ENCODE measurements at places on chromosomes 7 and 10.

- DNase-seq, result no peak
Observed at GRCh38 chr10:116621476-116621875, 723 bp downstream of the PNLIPRP2 start.

DNA sequence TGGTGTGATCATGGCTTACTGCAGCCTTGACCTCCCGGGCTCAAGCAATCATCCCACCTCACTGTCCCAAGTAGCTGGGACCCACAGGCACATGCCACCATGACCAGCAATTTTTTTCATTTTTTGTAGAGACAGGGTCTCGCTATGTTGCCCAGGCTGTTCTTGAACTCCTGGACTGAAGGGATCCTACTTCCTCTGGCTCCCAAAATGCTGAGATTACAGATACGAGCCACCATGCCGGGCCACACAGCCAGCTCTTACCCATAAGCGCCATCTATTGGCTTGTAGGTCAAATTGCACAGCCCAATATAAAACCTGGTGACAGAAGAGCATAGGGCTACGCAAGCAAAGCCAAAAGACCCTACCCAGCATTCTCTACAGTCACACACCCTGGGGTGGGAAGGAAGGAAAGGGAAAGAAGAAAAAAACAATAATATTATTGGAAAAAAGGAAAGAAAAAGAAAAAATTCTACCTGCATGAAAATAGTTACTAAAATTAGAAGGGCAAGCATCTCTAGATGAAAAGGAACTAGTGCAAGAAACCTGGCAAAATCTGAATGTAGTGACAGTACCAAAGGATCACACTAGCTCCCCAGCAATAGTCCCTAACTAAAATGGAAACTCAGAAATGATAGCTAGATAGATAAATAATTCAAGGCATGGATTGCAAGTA lies 29.4 kb upstream of the AMPH start:
- no peak for DNase-seq

DNA sequence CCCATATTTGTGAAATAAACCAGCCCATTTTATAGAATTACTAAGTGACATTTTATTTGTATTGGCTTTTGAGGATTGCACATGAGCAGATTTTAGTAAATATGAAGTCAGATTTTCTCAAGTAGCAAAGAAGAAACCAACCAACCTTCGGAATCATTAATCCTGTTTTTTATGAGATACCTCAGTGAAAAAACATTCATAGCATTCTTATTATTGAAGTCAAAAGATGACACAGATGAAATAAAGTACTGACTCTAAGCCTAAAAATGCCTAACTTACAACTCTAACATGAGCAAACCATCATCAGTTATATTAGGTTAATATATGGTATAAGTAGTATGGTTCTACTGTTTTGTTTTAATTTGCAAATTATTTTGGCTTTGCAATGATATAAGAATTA lies 59.9 kb upstream of the AGBL3 start:
- DNase-seq, result no peak

DNA sequence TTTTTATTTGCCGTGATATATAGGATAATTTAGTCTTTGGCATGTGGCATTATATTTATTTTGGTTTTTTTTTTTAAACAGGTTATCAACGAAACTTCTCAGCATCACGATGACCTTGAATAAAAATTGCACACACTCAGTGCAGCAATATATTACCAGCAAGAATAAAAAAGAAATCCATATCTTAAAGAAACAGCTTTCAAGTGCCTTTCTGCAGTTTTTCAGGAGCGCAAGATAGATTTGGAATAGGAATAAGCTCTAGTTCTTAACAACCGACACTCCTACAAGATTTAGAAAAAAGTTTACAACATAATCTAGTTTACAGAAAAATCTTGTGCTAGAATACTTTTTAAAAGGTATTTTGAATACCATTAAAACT lies 9.1 kb downstream of the VIM start:
- no peak for DNase-seq

DNA sequence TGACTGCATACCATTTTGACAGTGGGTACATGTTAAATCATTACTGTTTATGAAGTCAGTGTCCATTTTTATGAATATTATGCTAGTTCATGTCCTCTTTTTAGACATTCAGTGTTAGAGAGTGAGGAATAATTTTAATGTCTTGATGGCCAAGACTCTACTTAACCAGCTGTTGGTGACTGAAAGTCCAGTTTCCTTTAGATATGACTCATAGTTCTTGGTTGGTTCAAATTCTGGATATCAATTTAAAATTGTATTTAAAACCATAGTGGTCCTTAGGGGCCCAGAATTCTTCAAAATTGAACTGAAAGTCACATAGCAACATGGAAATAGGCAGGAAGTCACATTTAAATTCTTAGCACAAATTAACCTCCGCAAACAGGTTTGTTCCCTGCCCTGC lies 196.5 kb upstream of the PRPS1L1 start:
- DNase-seq, result no peak

- no peak for DNase-seq
Observed at GRCh38 chr7:140506788-140507464, 27.6 kb upstream of the MKRN1 start.

GRCh38 chr7:127935847-127936376 lies 95.3 kb downstream of the LRRC4 start:
- no peak for DNase-seq

DNA sequence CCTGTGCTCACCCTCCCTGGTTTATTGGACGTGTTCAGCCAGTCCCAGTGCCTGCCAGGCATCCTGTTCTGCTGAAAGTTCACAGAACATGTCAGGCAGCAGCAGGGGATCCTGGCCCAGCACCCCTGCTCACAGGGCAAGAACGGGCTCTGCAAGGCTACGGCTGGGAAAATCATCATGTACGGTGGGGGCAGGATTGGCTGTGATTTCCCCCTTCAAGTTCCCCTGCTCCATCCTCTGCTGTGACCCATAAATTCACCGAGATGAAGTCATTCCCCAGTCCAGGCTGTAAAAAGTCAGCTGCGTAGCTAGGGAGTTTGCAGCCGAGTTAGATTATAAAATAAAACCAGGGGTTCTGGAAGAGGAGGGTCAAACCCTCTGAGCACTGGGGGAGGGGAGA lies 484.1 kb upstream of the ZMIZ1 start:
- DNase-seq, result no peak

GRCh38 chr7:96144260-96144526 lies 177.7 kb downstream of the SLC25A13 start:
- no peak for DNase-seq

DNA sequence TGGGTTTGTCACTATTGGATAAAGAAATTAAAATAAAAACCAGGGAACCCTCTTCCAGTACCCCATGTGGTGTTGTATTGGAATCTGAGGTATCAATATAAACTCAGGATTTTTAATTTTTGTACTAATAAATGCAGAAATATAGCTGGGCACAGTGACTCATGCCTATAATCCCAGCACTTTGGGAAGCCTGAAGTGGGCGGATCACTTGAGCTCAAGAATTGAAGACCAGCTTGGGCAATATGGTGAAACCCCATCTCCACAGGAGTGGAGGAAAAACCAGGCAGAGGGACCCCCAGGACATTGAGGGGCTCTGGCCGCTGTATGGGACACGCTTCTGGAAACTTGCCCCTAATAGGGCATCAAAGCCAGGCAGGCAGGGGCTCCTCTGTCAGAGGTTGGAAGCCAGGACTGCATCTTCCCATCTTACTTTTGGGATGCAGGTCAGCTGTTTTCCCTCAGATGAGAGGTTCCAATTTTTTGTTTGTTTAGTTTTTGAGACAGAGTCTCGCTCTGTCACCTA lies 11.1 kb downstream of the ADIRF start:
- DNase-seq, result no peak

DNA sequence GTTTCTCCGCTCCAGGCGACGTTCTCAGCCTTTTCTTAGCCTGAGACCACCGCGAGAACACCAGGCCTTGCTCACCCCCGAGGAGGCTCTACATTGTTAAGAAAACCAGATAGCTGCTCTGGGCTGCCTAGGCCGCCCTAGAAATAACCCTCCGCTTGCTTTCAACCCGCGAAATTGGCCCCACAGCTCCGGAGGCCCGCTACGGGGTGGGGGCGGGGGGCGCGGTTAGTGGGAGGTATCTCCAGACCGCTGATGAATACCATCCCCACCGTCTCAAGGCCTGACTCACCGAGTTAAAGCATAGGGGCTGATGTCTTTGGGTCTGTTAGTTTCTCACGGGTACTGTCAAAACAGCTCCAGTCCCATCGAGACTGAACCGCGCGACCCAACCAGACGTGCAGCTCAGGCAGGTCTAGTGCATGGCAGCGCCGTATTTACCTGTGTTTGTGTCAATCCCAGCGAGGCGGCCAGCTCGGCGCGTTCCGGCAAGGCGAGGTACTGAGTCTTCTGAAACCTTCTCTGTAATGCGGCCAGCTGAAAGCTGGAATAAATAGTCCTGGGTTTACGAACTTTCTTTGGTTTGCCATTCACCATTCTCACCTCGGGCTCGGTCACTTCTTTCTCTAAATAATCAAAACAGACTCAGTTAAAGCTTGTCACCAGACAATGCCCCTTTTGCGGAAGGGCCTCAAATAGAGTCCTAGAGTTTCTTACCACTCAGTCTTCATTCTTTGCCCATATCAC lies 2.7 kb downstream of the DLX5 start:
- DNase-seq, result no peak

GRCh38 chr7:25978466-25978865 lies 173.5 kb upstream of the NFE2L3 start:
- no peak for DNase-seq

DNA sequence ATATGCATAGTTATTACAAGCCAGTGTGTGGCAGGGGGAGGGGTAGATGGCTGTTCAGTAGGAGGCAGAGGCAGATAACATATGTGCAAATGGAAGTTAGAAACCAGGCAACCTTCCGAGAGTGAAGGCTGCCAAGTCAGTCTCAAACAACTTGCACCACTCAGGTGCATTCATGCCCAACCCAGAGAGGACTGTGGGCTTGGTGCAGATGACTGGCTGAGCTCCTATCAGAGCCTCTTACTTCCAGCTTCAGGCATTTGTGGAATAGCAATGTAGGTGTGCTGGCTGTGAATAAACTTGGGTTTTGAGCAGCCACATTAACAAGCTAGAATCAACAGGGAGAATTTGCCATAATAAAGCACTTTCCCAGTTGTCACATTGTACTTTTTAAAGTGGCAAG lies 789.8 kb downstream of the PHTF2 start:
- no peak for DNase-seq

GRCh38 chr7:50660040-50660829 lies 95.0 kb upstream of the DDC start:
- peak; percentile 21 for DNase-seq

Data from activated T-cell treated with anti-CD3 and anti-CD28 coated beads for 4 hours (primary cell).